ENCODE measurements at places on chromosomes 5 and 9.

DNA sequence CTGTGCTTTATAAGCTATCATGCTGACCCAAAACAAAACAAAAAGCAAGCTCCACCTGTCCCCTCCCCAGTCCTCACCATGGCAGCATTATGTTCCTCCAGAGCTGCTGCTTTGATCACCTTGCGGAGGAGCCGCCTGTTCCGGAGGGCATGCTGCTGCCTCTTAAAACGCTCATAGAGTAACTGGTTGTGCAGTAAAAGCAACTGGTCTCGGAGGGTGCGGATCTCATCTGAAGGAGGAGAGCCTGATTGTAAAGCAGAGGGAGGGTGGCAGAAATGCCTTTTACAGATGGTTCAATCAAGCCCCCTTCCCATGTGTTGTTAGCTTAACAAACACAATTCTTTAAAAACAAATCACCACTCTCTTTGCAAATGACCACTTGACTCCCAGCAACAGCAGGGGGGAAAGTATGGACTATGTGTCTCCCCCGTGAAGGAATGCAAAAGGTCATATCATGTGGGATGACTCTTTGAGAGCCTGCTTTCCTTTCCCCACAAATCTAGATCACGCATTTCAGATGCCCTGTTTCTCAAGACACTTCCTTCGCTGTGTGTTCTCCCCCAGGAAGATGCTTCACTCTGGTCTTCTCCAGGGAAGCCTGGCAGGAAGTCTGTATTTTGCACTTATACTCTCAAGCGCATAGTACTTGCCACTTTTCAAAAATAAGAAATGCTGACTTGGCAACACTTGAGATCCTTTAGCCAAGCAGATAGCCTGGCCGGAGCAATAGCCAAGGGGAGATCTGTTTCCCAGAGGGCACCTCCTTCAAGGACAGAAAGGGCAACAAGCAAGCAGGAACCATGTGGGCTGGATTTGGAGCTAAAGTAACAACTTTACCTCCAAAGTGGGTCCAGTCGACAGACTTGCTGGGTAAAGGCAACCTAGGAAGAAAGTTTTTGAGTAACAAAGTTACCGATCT, 25.1 kb downstream of the SPACA9 start:
- H3K4me1 ChIP-seq, result peaks cover 8% of the 10 kb centered on the region
- DNase-seq, result no peak
- no peak overlapping the region for H3K27ac ChIP-seq

DNA sequence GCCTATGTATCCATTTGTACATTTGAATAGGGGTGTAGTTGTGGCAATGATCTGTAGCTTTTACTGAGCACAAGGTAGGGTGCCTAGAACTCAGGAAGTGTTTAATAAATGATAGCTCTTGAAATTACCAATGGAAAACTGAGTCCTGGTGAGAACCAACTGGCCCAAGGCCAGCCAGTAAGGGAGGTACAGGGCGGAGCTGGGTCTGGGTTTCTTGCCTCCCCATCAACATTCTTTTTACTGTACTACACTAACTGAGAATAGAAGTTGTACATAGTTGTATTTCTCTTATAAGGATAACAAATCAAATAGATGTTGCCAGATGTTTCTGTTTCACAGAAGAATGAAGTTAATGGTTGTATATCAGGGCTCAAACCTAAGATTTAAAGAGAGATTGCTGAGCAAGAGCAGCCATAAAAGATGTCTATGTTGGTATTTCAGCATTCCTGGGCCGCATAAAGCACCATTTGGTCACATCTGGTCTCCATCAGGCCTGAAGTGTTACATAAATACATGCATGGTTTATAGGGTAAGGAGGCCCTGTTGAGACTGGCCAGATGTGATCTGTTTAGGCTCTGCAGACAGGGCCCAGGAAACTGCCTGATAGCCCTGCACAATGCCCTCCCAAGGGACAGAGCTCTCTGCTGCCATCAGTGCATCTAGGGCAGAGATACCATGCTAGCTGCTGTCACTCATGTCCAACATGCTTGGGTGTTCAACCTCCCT, 210.5 kb downstream of the NXNL2 start:
- DNase-seq, result no peak
- H3K4me1 ChIP-seq, result peaks cover 2% of the 10 kb centered on the region
- H3K27ac ChIP-seq, result no peak overlapping the region

- H3K27me3 ChIP-seq, result peaks cover 45% of the 10 kb centered on the region
- DNase-seq, result no peak
- H3K4me3 ChIP-seq, result no peak overlapping the region
- no peak overlapping the region for H3K27ac ChIP-seq
- peaks cover 10% of the 10 kb centered on the region for H3K4me1 ChIP-seq
These were observed 124.2 kb downstream of the KCNIP1 start for GRCh38 chr5:170628028-170628427.

- peaks cover 18% of the 10 kb centered on the region for H3K27me3 ChIP-seq
- peaks cover 3% of the 10 kb centered on the region for H3K4me1 ChIP-seq
- no peak overlapping the region for H3K27ac ChIP-seq
- peaks cover 2% of the 10 kb centered on the region for H3K36me3 ChIP-seq
These were observed 30.5 kb downstream of the ZNF618 start for GRCh38 chr9:113906411-113907110.

GRCh38 chr9:136608348-136609159, 54.2 kb upstream of the EGFL7 start:
- DNase-seq, result no peak
- no peak overlapping the region for H3K27ac ChIP-seq
- H3K4me1 ChIP-seq, result peaks cover 2% of the 10 kb centered on the region
- H3K27me3 ChIP-seq, result peaks cover 14% of the 10 kb centered on the region

DNA sequence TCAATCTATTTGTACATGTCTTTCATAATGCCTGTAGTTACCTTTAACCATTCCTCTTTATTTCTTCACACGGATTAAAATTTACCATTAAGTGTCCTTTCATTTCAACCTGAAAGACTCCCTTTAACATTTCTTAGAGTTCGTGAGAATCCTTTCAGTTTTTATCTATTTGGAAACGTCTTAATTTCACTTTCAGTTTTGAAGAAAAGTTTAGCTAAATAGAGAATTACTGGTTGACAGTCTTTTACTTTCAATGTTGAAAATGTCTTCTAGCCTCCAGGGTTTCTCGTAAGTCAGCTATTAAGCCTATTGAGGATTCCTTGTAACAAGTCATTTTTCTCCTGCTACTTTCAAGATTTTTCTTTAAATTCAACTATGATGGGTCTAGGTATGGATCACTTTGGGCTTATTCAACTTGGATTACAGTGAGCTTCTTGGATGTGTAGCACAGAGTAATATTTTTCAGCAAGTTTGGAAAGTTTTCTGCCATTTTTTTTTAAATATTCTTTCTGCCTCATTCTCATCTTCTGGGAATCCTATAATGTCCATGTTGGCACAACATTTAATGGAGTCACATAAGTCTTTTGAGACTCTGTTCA, 48.5 kb downstream of the RFX3 start:
- DNase-seq, result no peak
- H3K36me3 ChIP-seq, result no peaks in the 10 kb centered on the region

- H3K4me3 ChIP-seq, result no peak overlapping the region
- no peak overlapping the region for H3K27ac ChIP-seq
- peaks cover 5% of the 10 kb centered on the region for H3K4me1 ChIP-seq
These were observed 65.2 kb upstream of the FYB1 start for GRCh38 chr5:39284552-39284951.

- H3K27ac ChIP-seq, result no peak overlapping the region
- DNase-seq, result no peak
- H3K36me3 ChIP-seq, result peaks cover 14% of the 10 kb centered on the region
- H3K27me3 ChIP-seq, result no peaks in the 10 kb centered on the region
- H3K4me1 ChIP-seq, result no peaks in the 10 kb centered on the region
- H3K4me3 ChIP-seq, result no peak overlapping the region
These were observed 21.5 kb upstream of the GPR21 start for GRCh38 chr9:123011878-123012528.

DNA sequence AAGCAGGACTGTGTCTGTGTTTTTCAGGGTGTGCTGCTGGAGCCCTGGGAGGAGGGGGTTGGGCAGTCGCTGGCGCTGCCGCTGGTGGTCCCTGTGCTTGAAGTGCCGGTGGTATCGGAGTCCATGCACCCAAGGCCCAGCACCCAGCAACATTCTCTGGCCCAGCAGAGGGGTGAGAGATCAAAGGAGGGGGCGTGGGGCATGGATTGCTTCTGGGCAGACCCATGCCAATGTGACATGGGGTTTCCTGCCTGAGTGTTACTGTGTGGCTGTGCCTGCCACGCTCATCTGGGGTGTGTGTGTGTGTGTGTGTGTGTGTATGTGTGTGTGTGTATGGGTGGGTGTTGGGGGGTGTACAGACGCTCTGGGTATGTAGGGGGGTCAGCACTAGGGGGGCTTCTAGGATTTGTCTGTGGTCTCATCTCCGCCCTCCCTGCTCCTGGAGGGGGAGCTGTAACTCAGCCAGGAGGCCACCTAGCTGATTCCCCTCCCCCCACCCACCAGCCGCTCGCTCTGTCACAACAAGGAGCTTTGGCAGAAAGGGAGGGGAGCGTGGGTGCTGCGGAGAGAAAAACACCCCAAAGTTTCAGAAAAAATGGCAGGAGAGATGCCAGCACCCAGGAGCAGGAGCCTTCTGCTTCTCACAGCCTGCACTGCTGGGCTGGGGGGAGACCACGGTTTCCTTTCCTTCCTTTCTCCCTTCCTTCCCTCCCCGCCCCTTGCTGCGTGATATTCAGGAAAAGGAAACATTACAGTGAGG, 35.9 kb upstream of the HSPA9 start:
- H3K4me1 ChIP-seq, result peaks cover 9% of the 10 kb centered on the region
- H3K27me3 ChIP-seq, result peaks cover 69% of the 10 kb centered on the region
- H3K36me3 ChIP-seq, result peaks cover 5% of the 10 kb centered on the region
- no peak for DNase-seq
- no peak overlapping the region for H3K27ac ChIP-seq

GRCh38 chr9:112193572-112194288, 18.6 kb upstream of the SUSD1 start:
- H3K4me1 ChIP-seq, result no peaks in the 10 kb centered on the region
- H3K27me3 ChIP-seq, result no peaks in the 10 kb centered on the region
- no peak overlapping the region for H3K4me3 ChIP-seq
- DNase-seq, result no peak

- no peak for DNase-seq
- H3K36me3 ChIP-seq, result no peaks in the 10 kb centered on the region
- peaks cover 8% of the 10 kb centered on the region for H3K27me3 ChIP-seq
- no peaks in the 10 kb centered on the region for H3K4me1 ChIP-seq
- no peak overlapping the region for H3K4me3 ChIP-seq
- H3K27ac ChIP-seq, result no peak overlapping the region
These were observed 84.2 kb downstream of the FBXO38 start for GRCh38 chr5:148467958-148468357.

- peaks cover 4% of the 10 kb centered on the region for H3K27me3 ChIP-seq
- no peak for DNase-seq
- no peak overlapping the region for H3K4me3 ChIP-seq
- no peak overlapping the region for H3K27ac ChIP-seq
These were observed 67.2 kb downstream of the ZNF354C start for GRCh38 chr5:179127136-179128040.

DNA sequence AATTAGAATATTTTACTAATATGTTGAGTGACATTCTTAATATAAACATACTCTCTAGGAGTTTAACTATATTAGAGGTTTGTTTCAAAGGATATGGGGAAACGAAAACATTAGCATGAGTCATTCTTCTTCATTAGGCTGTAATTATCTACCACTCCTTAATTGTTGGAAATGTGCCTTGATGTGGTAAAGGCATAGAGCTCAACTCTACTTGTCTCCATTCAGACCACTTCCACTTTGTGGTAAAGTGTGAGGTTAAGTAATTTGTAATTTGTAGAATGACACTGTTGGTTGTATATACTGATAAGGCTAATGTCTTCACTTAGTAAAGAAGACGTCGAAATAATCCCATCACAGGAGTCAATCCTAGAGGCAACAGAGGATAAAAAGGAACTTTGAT, 58.1 kb downstream of the HAPLN1 start:
- H3K4me1 ChIP-seq, result no peaks in the 10 kb centered on the region
- H3K27ac ChIP-seq, result no peak overlapping the region
- peaks cover 2% of the 10 kb centered on the region for H3K27me3 ChIP-seq
- DNase-seq, result no peak

DNA sequence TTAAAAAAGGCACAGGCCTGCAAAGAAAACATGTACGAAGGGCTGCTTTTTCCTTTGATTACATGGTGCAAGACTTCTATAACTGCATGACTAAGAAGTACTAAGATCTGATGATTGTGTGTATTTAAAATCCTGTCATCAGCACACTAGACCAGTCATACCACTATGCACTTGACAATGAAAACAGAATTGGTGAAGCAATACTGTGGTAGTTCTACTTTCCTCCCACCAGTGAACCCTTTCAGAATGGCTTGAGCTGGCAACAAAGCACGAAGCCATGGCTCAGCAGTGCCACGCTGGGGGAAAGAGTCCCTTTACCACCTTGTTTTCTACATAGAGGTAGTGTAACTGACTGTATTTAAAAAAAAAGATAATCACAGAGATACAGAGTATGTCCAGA, 49.0 kb upstream of the POU5F2 start:
- H3K4me1 ChIP-seq, result peaks cover 3% of the 10 kb centered on the region
- H3K4me3 ChIP-seq, result no peak overlapping the region
- H3K27ac ChIP-seq, result no peak overlapping the region
- DNase-seq, result no peak

DNA sequence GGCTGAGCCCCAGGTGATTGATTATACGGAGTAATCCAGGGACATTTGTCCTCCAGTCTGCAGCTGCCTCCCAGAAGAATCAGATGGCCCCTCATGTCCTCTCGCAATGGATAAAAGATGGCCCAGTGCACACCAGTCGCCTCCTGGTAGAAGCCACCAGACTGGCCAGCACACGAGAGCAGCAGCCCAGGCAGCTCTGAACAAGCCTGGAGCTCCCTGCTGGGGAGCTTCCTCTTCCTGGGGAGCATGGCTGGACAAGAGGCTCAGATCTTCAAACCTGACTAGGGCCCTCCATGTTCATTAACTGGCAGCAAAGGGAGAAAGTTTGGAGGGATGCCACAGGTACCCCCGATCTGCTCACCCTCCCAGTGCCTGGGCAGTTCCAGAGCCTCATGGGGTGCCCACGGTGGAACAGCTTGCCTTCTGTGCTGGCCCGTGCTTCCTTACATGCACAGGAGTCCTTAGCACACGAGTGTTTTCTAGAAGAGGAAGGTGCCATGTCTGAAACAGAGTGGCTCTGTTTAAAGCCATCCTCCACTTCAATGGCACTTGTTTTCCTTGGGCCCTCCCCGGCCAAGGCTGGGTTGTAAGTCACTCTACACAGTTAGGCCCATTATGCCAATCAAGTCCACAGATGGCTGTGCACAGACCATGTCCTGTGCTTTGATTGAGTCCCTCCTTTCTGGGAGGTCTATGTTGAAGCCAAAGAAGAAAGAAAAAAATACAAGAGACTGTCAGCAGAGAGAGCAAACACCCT, 75.6 kb downstream of the PRRT1B start:
- H3K27me3 ChIP-seq, result no peaks in the 10 kb centered on the region
- H3K4me3 ChIP-seq, result no peak overlapping the region
- peak overlapping the region; percentile 68 for H3K27ac ChIP-seq

All from T-helper 17 cell (primary cell).